ENCODE measurements at places on chromosomes 7 and 10.

DNA sequence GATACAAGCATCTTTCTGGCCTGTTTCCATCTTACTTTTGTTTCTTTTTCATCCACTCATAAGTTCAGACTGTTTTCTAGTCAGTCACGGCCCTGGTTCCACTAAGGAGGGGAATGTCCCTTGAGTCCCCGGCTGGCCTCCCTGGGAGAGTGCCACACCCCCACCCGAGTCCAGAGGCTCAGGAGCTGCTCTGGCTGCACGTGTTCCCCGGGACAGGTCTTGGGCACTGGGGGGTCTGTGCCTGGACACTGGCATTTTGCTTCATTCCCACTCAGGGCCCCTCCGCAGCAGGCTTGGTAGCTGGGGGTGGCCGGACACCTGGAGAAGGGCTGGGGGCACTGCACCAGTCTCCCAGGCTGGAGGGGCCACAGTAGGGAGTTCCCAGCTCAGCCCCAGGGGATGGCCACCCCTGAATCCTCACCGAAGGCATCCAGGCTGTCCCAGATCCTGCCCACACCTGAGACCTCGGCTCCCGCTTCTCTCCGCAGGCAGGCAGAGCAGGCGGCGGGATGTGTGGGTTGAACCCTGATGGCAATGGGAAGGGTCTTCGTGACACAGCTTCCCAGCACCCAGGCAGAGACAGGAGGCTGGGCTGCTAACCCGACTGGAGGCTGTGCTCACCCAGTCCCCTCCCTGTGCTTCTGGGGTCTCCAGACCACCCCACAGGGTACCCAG lies 92.3 kb downstream of the BMS1 start:
- DNase-seq, result no peak

GRCh38 chr7:17269341-17270221 lies 28.9 kb upstream of the AHR start:
- DNase-seq, result no peak

GRCh38 chr10:60176925-60177324 lies 212.8 kb downstream of the ANK3 start:
- no peak for DNase-seq

- no peak for DNase-seq
These were observed 51.7 kb downstream of the LAMB1 start for GRCh38 chr7:107951172-107951787.

DNA sequence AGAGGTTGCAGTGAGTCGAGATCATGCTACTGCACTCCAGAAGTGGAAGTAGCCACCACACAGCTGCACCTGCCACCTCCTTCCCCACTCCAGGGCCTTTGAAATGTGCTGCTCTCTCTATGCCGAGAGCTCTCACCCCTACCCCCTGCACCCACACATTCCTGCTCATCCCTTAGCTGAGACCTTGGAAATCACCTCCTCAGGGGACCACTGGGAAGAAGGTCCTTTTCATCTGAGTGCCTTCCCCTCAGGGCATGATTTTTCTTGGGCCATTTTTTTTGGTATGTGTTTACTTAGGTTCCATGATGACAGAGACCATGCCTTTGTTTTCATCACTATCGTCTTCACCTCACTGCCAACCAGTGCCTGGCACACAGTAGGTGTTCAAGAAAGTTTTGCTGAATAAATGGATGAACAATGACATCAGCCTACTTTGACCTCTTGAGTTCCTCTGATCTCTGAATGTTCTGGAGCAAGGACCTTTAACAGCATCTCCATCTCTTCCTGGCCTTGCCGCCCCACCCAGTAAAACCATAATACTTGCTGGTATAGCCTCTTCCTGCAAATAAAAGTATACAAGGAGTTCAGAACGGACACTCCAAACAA lies 166.6 kb upstream of the KLF14 start:
- no peak for DNase-seq

DNA sequence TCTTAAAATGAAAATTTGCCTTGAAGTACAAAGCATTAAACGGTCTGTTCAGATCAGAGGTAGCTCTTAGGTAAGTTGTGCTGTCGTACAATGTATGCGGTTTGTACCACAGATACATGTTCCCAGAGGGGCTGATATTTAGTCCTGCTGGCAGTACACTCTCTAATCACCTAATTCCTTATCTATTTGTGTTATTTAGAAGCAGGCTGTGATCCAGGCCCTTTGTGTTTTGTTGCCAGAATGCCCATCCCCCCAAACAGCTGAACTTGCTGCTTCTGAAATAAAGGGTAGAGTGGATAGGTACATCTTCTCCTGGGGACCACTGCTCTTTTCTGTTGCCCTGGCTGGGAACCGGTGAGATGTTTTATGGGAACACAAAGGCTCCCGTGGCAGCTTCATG lies 84.5 kb downstream of the SND1 start:
- no peak for DNase-seq

- peak; percentile 63 for DNase-seq
These were observed 11.5 kb upstream of the DLD start for GRCh38 chr7:107879400-107880035.

GRCh38 chr7:38465956-38466355 lies 165.2 kb downstream of the AMPH start:
- DNase-seq, result no peak
